Ureter (tissue), 1 donor: ENCODE measurements at places on chromosomes 7 and 10. TPM values are rescaled to one million over a fixed set of nuclear protein-coding genes. Genes with fewer than 3 reads are reported as not detected.

DOCK4 gene
- total RNA-seq, result 37.9 TPM

CDC14C gene
- not detected for total RNA-seq

MMD2 gene
- total RNA-seq, result not detected

AGAP5 gene
- 17.7 TPM for total RNA-seq

ASZ1 gene
- not detected for total RNA-seq

EVX1 gene
- 5.6 TPM for total RNA-seq

IGF2BP3 gene
- total RNA-seq, result 0.78 TPM

CYP2E1 gene
- 2.9 TPM for total RNA-seq

GNGT1 gene
- 0.70 TPM for total RNA-seq

CFAP69 gene
- total RNA-seq, result 9.3 TPM

MIOS gene
- 49.5 TPM for total RNA-seq

HGF gene
- 20.9 TPM for total RNA-seq

NEBL gene
- 25.5 TPM for total RNA-seq

HMX2 gene
- not detected for total RNA-seq

TEX36 gene
- total RNA-seq, result not detected

CDNF gene
- 3.8 TPM for total RNA-seq

PRKAR2B gene
- 22.8 TPM for total RNA-seq

PLCE1 gene
- total RNA-seq, result 59.2 TPM

SFMBT2 gene
- total RNA-seq, result 20.3 TPM

YKT6 gene
- 64.2 TPM for total RNA-seq

CRHR2 gene
- total RNA-seq, result 0.34 TPM

ACSL5 gene
- 117 TPM for total RNA-seq

CPA4 gene
- not detected for total RNA-seq

SPAM1 gene
- total RNA-seq, result not detected

PARD3 gene
- total RNA-seq, result 73.5 TPM

AUTS2 gene
- 119 TPM for total RNA-seq

PPP1R17 gene
- not detected for total RNA-seq

FAM237B gene
- total RNA-seq, result not detected

MOGAT3 gene
- total RNA-seq, result not detected

TRIP6 gene
- total RNA-seq, result 120 TPM

OR13A1 gene
- 1.4 TPM for total RNA-seq

SDK1 gene
- 27.3 TPM for total RNA-seq

C7orf25 gene
- total RNA-seq, result 6.6 TPM

HTRA1 gene
- 55.2 TPM for total RNA-seq

TSPAN33 gene
- total RNA-seq, result 11.1 TPM

LGI1 gene
- 1.1 TPM for total RNA-seq

TRPV5 gene
- total RNA-seq, result not detected

FAM25A gene
- total RNA-seq, result not detected
